ENCODE measurements at places on chromosomes 11 and 22.
A peak's percentile ranks its signal among the peaks of the same experiment; 100 is the strongest.

- DNase-seq = no peak
Measured at GRCh38 chr22:33116841-33117547, 58.8 kb upstream of the SYN3 start.

- no peak for DNase-seq
Measured at GRCh38 chr11:118882491-118882890, 1.2 kb upstream of the CXCR5 start.

GRCh38 chr11:102990145-102990544, 34.6 kb upstream of the MMP13 start:
- DNase-seq = no peak

DNA sequence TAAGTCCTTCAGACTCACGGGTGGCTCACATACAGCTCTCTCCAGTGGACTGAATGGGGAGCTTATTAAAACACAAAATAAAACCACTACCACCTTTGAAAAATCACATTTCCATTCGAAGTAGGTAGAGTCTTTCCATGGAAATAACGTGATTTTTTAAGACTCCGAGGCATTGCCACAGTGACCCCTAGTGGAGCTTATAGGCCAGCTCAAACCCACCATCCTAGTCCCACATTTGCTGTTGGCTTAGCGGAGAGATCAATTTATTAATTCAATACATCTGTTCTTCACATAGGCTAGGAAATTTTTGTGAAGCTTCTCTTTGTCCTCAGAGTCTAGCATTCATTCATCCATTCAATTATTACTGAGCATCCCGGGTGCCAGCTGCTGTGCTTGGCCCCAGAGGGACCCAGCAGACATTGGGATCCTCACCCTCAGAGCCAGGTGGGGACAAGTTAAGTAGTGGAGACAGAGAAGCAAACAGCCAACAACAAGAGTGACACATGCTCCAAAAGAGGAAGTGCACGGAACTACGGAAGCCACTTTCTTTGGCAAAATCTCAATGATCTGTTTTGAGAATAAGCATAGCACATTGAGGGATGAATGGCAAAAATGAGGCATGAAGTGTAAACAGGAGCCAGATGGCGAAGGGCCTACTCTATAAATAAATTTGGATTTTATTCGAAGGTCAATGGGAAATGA, 10.2 kb upstream of the P4HA3 start:
- peak; percentile 47 for DNase-seq

GRCh38 chr11:4639931-4640330, 2.7 kb downstream of the OR51D1 start:
- DNase-seq = no peak

DNA sequence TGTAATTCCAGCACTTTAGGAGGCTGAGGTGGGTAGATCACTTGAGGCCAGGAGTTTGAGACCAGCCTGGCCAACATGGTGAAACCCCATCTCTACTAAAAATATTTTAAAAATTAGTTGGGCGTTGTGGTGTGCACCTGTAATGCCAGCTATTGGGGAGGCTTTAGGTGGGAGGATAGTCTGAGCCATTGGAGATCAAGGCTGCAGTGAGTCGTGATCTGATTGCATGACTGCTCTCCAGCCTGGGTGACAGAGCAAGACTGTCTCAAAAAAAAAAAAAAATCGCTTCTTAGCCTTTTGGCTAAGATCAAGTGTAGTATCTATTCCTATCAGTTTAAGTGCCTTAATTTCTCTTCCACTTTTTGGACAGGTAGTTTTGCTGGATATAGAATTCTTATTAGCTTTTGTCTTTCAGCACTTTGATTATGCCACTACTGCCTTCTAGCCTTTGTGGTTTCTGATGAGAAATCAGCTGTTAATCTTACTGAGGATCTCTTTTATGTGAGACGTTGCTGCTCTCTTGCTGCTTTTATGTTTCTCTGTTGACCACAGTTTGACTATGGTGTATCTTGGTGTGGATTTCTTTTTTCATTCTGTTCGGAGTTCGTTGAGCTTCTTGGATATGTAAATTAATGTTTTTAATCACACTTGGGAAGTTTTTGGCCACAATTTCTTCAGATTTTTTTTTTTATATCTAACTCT, 24.7 kb downstream of the CHEK1 start:
- no peak for DNase-seq

- DNase-seq = no peak
Measured at GRCh38 chr11:444396-445144, 2.8 kb upstream of the ANO9 start.

GRCh38 chr11:126810776-126811175, 189.8 kb downstream of the KIRREL3 start:
- no peak for DNase-seq

DNA sequence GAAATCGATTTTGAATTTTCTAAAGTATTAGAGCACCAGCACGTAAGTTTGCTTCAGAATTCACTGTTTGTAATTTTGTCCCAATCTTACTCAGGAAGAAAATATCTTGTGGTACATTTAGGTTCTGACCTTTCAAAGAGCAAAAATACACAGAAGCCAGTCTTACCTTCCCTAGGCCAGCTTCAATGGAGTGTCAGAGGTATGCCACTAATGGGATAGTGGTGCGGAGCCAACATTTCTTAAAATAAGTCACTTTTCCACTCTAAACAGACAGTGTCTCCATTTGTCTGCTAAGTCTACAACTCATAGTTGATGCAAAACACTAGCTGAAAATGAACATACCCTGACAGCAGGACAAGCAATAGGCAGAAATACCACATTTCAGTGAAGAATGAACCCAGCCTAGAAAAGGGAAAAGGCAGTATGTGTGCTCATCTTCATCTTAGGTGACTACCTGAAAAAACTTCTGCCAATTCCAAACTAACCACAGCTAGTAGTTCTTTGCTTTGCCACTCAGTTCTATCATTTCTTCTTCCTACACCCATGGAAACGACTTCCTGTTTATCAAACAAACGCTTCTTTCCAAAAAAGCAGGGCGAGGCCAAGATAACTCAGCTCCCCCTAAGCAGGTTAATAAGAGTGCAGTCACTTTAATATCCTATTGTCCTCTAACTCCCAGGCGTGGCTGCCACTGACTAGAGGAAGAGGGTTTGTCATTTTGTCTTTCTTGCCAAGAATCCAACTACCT, 94.0 kb upstream of the APOA1 start:
- no peak for DNase-seq

- no peak for DNase-seq
Measured at GRCh38 chr11:75208446-75208845, 32.1 kb upstream of the TPBGL start.

DNA sequence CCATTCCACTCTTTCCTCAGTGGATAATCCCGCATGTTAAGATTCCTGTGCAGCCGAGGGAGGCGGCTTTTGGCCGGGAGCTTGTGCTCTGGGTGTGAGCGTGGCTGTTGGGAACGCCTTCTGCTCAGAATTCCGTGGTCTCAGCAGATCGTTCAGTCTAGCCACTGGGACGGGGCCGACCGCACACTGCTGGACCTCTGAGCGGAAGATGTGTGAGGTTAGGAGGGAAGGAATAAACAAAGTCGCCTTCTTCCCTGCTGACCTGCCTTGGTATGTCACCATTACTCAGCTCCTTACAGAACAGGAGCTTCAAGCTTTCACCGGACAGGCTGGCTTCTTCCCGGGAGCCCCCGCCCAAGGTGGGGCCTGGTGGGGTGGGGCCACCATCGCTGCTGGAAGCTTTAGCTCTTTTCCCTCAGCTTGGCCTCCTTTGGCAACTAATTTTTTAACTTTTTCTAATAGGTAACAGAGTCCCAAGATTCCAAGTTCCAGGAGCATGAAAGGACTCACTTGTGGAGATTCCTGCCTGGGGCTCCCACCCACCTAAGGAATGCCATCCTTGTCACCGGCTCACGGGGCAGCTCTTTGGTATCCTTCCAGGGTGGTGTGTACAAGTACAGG, 22.5 kb upstream of the SEPTIN5 start:
- DNase-seq = no peak

All from Ammon's horn (tissue), 1 donor.